Nucleus accumbens (tissue), 56 donors: ENCODE measurements at places on chromosomes 6 and 20.
A peak's percentile ranks its signal among the peaks of the same experiment; 100 is the strongest.

- no peak for DNase-seq
These were observed 44.4 kb upstream of the SHLD1 start for GRCh38 chr20:5705827-5706226.

DNA sequence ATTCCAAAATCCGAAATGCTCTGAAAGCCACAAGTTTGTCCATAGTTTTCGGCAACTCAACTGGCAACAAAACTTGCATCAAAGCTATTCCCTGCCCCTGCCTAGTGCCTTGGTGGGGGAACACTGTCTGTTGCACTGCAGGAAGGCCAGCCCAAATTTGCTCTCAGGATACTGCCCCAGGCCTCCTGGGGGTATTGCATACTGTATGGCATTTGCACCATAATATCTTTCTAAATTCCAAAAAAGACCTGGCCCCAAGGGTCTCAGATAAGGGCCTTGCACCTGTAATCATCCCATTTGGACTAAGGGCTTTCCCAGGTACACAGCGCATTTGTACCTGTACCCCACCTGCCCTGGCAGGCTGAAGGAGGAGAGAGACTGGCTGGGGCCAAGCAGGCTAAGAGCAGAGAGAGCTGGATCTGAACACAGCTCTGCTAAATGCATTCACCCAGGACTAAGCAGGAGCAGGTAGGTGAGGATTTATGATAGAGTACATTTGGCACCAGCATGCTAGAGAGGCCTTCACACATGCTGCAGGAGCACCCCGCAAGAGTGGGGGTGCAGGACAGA is 4.0 kb upstream of the GRM4 start:
- no peak for DNase-seq

DNA sequence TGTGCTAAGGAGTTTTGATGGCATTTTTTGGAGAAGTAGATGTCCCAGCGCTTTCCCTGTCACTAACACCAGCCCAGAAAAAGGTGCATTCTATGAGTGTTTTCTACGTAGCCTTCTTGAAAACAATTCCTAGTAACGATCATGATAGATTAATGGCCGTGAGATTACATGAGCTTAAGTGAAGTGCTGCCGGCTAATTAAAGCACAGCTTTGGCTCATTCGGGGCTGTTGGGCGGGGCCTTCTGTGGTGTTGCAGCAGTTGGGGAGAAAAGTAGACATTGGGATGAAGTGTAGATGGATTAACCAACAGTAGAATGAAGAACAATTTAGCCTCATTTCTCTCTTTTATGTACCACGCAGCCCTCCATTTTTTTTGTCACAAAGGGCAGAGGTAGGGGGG is 20.8 kb upstream of the TRAF3IP2 start:
- DNase-seq, result no peak

GRCh38 chr6:146902846-146903245 is 301.4 kb upstream of the STXBP5 start:
- no peak for DNase-seq

DNA sequence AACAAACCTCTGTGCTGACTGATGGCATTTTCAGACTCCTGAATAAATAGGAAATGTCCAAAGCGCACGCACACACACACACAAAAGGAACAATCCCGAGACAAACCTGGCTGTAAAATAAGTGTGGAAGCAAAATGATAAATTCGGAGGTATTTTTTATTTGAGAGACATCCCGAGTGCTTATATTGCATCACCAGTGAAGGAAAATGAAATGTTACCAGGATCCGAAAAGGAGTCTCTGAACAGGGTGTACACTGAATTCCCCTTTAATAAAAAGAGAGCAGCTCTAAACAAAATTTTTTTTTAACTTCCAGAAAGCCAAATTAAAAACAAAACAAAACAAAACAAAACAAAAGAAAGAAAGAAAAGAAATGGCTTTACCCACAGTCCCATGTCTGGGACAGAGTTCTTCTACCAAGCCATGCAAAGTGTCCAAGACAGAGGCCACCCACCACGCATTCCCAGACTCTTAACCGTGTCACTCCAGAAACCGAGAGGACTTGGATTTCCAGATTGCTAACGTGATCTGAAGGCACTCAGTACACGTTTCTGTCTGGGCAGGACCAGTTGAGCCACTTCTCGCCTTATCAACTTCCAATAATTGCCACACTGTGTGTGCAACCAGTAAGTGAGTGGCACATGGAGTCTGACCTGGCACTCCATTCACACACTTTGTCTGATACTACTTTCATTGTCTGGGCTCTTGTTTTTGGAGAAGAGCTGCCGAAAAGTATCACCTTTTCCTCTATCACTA is 817 bp downstream of the ME1 start:
- peak; percentile 44 for DNase-seq

DNA sequence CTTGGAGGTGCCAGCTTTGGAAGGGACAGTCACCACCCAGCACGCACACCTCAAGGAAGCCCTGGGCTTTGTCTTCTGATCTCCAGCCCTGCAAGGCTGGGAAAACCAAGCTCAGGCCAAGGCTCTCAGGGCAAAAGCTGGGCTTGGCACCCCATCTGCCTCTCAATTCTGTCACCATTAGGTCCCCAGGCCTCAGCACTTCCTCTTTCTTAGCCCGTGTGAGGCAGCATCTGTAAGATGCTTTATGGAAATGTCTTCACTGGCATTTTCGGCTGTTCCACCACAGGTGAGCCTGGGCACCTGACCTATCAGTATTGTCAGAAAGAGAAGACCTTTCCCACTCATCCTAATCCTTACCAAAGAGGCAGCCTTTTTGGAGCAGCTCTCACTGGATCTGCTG is 24.6 kb downstream of the GMEB2 start:
- DNase-seq, result no peak

GRCh38 chr6:153150752-153151440 is 19.8 kb upstream of the RGS17 start:
- no peak for DNase-seq

- DNase-seq, result no peak
These were observed 71.4 kb upstream of the TCF21 start for GRCh38 chr6:133817460-133818047.

GRCh38 chr6:135002974-135003703 is 51.5 kb downstream of the HBS1L start:
- no peak for DNase-seq

- no peak for DNase-seq
These were observed 268.4 kb downstream of the ADGRG6 start for GRCh38 chr6:142570221-142570671.

GRCh38 chr6:143581835-143582480 is 70.4 kb upstream of the FUCA2 start:
- DNase-seq, result no peak

DNA sequence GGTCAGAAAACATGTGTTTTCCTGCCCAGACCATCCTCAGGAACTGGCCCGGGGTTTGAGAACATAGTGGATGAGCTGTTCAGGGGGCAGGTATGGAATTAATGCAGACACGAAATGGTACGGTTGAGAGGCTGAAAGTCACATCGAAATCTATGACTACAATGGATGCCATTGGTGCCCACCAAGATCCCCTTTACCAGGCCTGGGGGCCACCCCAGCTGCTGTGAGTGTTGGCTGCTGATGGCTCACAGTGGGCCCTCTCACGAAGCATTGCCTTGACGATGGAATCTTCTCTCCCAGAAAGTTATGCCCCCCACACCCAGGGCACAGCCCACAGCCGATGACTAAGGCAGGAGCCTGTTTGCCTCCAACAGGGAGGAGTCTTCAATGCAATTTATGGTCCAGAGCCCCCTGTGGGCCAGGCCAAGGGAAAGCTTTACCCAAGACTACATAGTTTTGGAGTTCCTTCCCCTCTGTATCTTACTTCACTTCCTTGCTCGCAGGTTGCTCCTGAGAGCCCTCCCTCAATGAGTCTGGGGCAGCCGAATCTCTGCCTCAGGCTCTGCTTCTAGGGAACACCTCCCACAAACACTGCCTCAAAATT is 92.6 kb downstream of the BFSP1 start:
- DNase-seq, result no peak

- no peak for DNase-seq
These were observed 19.5 kb downstream of the GCM2 start for GRCh38 chr6:10862361-10862760.

GRCh38 chr6:169429001-169429400 is 175.4 kb upstream of the THBS2 start:
- DNase-seq, result no peak

GRCh38 chr6:127547215-127547614 is 28.1 kb upstream of the MTCL3 start:
- DNase-seq, result no peak

GRCh38 chr6:64932486-64932885 is 774.5 kb downstream of the EYS start:
- no peak for DNase-seq

DNA sequence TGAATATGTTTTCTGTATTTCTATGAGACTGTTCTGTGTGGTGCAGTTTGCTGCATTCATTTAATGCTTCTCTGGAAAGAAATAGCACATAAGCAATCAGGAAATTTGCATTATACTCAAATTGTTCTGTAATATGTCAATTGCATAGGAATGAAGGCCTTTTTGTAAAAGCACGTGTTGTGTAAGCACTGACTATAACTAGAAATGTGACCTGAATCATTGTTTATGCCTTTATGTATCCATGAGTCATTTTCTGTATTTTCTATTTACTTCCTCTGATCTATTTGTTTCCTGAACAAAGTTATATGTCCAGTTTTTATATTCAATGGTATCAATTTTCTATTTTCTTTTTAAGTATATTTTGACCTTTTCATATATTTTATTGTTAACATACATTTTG is 1455.3 kb downstream of the GRIK2 start:
- DNase-seq, result no peak

DNA sequence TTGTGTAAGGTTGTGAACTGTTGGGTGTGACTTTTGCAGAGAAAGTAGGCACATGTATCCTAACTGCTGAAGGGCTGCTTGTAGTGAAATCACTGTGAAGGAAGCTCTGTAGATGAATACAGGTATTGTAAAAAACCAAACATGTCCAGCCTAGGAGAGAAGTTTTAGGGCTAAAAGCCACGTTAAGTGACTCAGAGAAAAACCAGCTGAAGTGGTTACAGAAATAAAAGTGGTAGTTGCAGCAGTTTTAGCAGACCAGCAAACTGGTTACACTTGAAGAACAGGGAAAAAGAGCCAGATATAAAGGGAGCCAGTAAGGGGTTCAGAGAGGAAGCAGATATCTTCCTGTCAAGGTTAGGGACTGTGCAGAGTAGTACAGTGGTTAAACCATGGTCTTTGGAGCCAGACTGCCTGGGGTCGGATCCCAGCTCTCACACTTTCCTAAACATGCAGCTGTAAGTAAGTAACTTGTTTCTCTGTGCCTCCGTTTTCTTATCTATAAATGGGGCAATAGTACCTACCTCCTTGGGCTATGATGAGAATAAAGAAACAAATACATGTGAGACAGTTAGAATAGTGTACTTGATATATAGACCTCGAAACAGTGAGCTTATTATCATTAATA is 33.8 kb upstream of the RNF8 start:
- no peak for DNase-seq

GRCh38 chr6:1461207-1461606 is 71.8 kb downstream of the FOXF2 start:
- DNase-seq, result no peak

- no peak for DNase-seq
These were observed 37.1 kb downstream of the SLC22A23 start for GRCh38 chr6:3419624-3420272.

- no peak for DNase-seq
These were observed 410.2 kb downstream of the MMUT start for GRCh38 chr6:49052901-49053300.

DNA sequence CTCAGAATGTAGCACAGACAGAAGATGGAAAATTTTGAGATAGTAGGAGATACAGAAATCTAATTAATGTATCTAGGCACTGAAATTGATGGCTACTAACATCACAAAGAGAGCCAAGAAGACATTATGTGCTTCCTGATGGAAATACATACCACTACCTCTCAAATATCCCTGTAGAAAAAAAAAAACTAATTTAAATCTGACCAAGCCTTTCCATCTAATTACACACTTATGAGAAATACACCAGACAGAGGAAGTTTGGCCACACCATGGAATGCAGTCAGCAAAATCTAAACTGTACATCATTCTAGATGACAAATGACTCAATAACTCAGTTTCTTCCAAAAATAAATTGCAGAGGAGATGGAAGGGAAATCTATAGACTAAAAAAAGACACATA is 18.9 kb downstream of the VPS52 start:
- no peak for DNase-seq

GRCh38 chr6:138559143-138559542 is 59.8 kb upstream of the NHSL1 start:
- no peak for DNase-seq

DNA sequence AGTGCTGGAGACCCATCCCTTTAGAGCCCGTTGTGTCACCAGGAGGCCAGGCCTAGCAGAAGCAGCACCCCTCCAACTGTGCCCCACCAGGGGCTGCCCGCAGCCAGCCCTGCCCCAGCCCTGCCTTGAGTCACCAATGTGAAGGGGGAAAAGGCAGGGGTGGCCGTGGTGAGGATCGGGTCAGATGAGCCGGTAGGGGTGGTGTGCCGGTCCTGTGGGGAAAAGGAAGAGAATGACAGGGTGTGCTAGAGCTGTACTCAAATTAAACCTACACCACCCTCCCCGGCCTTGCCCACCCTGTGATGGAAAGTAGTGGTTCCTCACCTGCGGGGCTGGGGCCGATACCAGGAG is 3.1 kb downstream of the SAPCD1 start:
- no peak for DNase-seq

GRCh38 chr6:156862711-156863110 is 85.5 kb downstream of the ARID1B start:
- no peak for DNase-seq

DNA sequence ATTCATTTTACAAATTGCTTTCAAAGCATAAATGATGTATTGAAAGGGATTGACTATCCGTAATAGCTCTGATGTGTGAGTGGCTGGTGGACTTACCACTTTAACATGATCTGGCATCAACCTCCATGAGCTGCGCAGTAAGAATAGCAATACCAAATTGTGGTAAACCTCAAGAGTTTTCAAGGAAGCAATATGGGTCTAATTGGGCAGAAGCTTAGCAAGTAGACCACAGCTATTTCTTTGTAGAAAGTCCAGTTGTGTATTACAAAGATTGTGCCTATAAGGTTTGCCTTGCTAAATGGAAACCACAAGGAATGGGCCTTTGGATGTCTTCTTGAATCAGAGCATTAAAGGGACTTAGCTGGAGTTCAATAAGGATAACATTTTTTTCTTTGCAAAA is 736.6 kb downstream of the KIF16B start:
- DNase-seq, result no peak

DNA sequence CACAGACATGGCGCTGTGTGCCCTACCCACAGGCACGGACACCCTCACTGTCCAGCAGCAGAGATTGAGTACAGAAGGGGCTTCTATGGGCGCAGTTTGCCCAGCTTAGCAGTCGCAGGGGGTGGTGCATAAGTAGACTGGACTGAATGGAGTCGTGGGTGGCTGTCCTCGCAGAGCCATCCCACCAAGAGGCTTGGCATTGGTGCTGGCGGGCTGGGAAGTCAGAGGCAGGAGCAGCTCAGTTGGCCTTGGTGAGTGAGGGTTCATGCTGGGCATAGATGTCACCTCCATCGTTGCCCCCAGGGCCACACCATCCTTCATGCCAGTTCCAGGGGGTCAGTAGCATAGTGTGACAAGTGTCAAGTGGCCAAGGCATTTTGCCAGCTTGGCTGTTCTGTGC is 25.2 kb downstream of the SUMO4 start:
- no peak for DNase-seq

- no peak for DNase-seq
These were observed 8.8 kb downstream of the TMEM244 start for GRCh38 chr6:129852257-129852858.

- no peak for DNase-seq
These were observed 19.5 kb downstream of the KIF13A start for GRCh38 chr6:17967668-17968518.
